ENCODE measurements at places on chromosomes 16 and 17.

GRCh38 chr17:6322316-6322715, 112.6 kb downstream of the AIPL1 start:
- DNase-seq: no peak

- peak; percentile 92 for DNase-seq
These were observed 51.7 kb downstream of the NXN start for GRCh38 chr17:927611-928461.

GRCh38 chr16:81665588-81665987, 113.5 kb upstream of the PLCG2 start:
- no peak for DNase-seq

GRCh38 chr17:76537288-76537577, 276 bp downstream of the CYGB start:
- DNase-seq: no peak

DNA sequence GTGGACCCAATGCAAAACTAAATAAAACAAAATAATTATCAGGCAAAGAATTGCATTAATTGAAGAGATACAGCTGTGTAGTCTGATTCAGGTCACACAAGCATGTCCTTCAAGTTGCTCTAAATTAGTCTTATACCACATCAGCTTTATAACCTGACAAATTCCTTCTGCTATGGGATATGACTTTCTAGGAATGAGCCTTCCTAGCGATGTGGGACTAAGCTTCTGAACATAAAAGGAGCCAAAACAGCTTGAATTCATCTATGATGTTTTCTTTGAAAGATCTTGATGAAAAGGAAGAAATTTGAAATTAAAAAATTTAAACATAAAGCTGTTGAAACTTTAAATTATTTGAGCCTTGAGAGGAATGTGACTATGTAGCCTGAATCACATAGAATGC, 1409.1 kb downstream of the CDH11 start:
- no peak for DNase-seq

DNA sequence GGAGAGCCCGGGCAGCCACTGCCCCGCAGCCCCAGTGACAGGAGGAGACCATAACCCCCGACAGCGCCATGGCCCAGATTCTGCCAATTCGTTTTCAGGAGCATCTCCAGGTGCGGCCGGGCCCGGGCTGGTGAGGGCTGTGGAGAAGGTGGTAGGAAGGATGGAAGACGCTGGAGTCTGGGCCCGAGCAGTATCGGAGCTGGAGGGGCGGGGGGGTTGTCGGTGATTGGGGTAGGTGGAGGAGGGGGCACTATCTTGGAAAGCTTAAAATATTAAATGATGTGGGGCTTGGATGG, 317 bp downstream of the CLTC start:
- DNase-seq: no peak

DNA sequence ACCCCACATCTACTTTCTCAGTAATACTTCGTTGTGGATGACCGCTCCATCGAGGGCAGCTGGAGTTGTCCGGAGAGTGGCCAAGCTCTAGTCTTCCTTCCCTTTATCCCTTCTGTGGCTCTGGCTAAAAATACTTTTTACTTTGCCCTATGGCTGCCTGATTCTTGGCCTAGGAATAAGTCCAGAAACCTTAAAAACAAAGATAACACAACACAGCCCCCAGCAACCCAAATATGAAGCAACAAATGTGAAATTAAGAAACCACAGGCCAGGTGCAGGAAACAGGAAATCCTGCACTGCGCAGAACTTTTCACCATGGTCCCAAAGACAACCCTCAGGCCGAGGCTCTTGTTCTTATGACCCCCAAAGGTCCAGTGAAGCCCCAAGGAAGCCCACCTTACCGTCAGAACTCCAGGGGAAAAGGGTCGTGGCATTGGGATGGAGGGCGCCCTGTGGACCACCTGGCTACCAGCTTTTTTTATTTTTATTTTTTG, 26.0 kb downstream of the TK2 start:
- DNase-seq: no peak

- no peak for DNase-seq
These were observed 603 bp downstream of the RGS11 start for GRCh38 chr16:275041-275641.

- DNase-seq: no peak
These were observed 167.3 kb upstream of the ZNF267 start for GRCh38 chr16:31706318-31706717.

DNA sequence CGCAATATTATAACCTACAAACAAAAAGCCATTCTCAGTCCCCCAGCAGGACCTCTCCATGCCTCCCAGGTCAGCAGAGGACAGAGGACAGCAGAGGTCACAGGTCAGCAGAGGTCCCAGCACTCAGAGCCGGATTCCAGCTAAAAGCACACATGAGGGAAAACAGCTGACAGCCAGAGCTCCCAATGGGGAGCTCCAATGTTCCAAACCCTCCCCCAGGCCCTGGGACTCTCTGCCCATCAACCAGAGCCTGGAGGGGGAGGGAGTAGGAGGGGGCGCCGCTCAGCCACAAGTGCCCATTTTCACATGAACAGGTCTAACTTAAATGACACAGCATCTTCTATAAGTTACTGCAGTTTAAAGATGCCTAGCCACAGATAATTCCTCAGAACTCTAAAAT, 77.5 kb downstream of the ANKRD11 start:
- DNase-seq: no peak

DNA sequence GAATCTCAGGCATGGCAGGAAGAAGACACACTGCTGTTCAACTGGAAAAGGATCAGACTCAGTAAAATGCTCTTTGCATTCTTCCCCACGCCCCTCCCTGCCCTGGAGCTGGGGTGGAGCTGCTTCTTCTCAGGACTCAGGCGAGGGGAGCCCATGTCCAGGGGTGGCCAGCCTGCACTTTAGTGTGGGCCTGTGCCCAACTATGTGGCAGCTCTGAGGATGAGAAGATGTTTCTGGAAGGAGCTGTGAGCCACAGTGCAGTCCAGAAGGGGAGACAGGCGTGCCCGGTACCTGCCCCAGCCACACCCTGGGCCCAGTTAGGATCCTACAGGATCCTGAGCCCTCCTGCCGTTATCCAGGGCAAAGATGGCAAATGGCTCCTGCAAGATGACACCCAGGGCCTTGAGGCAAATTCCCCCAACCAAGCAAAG, 120.3 kb downstream of the ANKRD11 start:
- DNase-seq: no peak

DNA sequence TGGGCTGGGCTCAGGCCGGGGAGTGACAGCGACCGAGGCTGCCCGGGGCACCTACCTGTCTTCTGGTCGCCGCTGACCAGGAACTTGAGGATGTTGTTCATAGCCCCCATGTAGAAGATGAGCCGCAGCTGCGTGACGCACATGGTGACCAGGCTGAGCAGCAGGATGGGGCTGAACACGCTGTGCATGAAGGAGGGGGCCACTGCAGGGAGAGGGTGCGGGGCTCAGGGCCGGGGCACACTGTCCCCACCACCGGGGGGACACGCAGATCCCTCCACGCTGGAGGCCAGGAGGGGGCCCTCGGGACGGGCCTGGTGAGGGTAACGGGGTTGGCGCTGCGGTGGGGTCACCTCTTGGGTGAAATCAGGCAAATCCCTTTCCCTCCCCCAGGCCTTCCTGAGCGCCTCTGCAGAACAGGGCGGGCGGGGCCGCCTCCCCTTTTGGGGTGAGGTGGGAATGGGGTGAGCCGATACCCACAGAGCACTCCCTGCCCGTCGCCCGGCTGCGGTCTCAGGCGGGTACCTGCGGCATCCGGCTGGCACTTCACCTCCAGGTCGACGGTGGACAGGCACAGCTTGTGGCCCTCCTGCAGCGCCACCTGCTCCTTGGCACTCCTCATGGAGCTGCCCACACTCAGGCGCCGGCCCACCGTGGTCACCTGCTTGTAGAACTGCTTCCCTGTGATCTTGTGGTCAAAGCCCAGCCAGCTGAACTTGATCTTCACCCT, 28.3 kb upstream of the PITPNA start:
- no peak for DNase-seq

- DNase-seq: no peak
These were observed 65.8 kb upstream of the RPH3AL start for GRCh38 chr17:418421-418751.

DNA sequence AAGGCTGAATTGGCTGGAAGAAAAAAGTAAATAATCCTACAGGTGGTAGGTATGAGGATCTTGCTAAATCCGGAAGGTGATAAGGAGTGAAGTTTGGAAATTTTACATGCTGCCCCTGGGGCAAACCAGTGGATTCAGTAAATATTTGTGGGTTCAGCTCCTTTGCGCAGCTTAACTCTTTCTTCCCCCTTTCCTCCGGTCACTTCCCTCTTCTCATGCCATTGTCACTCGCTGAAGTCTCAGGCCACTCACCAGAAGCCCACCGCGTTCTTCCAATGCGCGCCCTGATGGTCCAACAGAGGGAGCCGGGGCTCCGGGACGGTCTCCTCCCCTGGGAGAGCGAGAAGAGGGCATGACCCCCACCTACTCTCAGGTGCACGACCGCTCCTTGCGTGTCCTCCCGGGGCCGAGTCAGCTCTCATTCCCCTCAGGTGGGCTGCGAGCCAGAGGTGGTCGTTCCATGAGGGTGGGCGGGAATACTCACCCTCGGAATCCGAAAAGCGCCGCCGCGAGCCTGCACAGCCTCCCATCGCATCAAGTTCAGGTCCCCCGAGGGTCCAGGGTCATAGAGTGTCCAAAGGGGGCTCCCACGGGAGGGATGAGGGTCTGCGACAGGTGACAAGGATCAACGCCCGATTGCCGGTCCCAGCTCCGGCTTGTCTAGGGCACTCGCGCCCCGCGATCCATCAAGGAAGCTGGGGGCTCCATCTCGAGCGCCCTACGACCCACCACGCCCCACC, 474 bp downstream of the CLN3 start:
- DNase-seq: no peak

- no peak for DNase-seq
These were observed 1.1 kb upstream of the SLC43A2 start for GRCh38 chr17:1629504-1630310.

DNA sequence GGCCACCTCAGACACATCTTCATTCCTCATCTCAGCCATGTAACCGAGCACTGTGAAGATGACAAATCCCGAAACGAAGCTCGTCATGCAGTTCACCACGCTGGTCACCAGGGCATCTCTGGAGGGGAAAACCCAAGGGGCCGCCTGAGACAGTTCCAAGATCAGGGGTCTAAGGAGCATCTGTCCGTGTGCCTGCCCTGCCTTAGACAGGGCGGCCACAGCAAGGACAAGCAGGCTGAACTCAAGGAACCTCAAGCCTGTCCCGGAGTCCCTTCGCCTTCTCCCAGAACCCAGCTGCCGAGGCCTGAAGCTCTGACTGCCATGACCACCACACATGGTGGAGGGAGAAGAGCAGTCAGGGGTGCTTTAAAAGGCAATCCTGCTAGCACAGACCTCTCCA, 22.7 kb downstream of the SLC6A4 start:
- no peak for DNase-seq

DNA sequence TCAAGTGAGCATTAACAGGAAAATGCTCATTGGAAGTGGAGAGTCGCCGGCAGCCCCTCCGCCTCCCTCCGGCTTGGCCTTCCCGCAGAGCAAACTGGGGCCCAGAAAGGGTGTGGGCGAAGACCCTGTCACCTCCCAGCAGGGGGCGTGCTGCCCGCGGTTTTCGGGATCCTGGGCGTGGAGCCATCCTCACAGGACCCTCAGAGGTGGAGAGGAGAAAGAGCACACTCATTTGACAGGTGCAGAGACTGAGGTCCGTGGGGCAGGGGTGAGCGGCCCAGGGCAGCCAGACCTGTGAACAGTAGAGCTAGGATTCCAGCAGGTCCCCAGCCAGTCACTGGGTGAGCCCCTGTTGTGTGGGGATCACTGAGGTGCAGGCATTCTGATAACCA, 1002.9 kb downstream of the KCNJ18 start:
- DNase-seq: no peak

- DNase-seq: no peak
These were observed 137.6 kb upstream of the RCVRN start for GRCh38 chr17:10042589-10043244.

DNA sequence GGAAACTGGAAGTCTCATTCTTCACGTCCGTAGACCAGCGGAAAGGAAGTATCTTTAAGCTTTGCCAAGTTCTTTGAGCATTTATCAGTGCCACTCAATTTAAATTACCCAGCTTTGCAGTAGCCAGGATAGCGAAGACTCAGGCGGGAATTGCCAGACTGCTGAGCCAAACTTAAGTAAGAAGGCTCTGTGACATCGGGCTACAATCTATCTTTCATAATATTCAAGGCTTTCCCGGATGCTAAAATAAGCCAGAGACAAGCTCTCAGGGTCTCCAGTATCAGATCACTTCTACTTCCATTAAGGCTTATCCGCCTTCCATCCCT, 436 bp upstream of the BRIP1 start:
- DNase-seq: no peak

GRCh38 chr17:64572682-64573154, 65.9 kb downstream of the CEP95 start:
- DNase-seq: peak; percentile 45

GRCh38 chr17:72843591-72843990, 248.9 kb downstream of the SLC39A11 start:
- no peak for DNase-seq

- no peak for DNase-seq
These were observed 124.7 kb upstream of the NOG start for GRCh38 chr17:56468840-56469239.

GRCh38 chr17:19000531-19001325, 3.8 kb downstream of the FAM83G start:
- DNase-seq: no peak

- DNase-seq: no peak
These were observed 19.7 kb downstream of the LRRC36 start for GRCh38 chr16:67346341-67346740.

GRCh38 chr16:13956635-13957196, 36.8 kb downstream of the ERCC4 start:
- peak; percentile 2 for DNase-seq

- no peak for DNase-seq
These were observed 11.0 kb downstream of the SLC6A4 start for GRCh38 chr17:30224419-30224960.

DNA sequence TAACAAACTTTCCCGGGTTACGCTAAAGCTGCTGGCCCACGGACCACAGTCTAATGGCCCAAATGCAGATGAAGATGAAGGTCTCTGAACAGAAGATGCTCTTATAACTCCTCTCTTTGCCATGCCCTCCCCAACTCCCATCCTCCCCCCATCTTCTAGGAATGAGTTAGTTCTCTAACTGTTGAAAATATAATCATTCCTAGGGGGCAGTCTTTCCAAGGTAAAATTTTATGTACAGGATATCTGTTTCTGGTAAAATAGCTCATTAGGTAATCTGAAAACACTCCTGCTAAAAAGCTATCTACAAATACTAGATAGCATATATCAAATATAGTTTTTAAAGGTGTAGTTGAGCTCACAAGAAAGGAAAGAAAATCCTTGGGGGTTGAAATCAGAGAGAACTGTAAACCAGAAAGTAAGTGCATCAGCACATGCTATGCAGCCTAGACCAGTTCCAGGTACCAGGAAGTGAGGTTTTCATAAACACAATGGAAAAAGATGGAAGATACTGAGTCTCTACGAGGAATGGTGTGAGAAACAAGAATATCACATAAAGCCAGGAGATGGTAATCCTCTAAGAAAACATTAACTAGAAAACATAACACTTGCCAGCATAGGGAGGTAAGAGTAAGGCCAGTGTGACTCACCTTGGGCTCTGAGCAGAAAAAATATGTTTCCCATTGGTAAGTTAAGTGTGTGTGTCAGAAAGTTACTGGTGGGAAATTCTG, 38.1 kb downstream of the CMC2 start:
- DNase-seq: no peak

All from HS-5 (cell line).